NCI-H1417 treated with DMSO at 0.1 percent for 48 hours (cell line): ENCODE measurements at places on chromosomes 4 and X.

DNA sequence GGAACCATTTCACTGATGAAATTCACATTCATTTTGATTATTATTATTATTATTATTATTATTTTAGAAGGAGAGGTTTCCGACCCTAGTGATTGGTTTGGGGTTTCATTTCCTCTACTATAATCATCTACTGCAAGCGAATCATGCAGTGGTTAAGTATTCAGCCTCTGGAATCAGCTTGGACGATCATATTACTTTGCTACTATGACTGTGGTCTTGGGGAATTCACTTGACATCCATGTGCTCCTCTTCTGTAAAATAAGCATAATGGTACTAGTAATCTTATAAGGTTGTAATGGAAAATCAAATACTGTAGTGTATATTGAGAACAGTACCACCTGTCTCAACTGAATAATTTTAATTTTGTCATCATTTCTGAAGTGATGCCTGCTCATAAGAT is 132.1 kb upstream of the SLC4A4 start:
- DNase-seq, result no peak

DNA sequence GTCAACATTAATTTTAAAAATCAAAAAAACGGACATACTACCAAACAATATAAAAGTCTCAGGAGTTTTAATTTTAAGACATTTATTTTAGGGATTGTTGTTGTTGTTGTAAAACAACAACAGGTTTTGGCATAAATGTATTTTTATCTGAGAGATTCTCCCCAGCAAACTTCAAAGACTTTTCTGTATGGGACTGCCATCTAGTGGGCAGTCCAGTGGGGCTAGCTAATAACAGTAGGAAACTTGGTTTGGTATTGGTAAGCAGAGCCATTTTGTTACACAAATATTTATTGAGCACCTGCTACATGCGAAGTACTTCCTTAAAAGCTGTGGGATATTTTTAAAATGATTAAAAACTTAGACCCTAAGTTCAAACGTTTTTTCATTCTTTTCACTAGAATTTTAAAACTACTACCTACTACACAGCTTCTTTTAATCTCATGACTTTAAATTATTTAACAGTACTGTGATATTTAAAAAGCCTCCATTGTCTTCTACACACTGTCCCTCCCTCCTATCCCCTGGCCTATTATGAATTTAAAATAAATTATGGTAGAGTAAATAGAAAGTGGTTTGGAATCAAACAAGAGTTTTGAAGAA is 1028.4 kb upstream of the INTU start:
- no peak for DNase-seq

DNA sequence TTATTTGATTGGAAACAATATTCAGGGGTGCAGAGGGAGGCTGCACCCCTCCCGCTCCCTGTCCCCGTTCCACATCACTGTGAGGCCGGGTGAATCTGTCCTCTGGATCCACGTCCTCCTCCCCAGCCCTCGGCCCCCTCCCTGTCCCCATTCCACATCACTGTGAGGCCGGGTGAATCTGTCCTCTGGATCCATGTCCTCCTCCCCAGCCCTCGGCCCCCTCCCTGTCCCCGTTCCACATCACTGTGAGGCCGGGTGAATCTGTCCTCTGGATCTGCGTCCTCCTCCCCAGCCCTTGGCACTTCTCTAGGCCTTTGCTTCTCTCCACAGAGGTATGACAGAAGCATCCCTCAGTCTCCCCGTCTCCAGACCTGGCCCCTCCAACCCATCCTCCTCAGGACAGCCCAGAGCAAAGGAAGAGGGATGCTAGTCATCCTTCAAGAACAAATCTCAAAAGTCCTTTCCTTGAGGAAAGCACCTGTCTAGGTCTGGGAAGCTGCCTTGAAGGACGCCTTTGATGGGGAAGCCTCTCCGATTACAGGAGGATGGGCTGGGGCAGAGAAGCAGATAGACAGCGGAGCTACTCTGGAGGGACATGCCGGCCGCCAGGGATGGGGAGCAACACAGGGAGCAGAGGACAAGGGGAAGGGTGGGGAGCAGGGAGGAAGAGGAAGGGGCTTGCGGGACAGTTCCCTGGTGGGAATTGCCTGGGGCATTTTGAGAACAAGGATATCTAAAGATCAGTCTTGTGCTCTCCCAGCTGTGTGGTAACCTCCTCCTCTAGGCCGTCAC is 10.8 kb upstream of the AFAP1 start:
- DNase-seq, result no peak

DNA sequence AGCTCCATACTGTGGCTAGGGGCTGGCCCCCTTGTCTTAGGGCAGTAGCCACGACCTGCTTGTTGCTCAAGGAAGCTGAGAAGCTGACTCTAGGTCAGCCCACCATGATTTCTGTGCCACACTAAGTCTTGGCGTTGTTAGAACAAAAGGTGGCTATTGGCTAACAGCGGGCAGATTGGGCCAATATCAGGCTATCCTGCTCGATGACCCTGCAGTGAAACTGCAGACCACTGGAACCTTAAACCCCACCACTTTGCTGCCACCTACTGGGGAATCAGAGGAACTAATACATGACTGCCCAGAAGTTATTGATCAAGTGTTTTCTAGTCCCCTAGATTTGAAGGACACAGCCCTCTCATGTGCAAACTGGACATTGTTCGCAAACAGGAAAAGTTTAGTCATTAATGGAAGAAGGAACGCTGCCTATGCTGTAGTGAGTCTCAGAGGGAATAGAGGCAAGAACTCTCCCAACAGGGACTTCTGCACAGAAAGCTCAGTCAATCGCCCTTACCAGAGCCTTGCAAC is 17.0 kb upstream of the PAPSS1 start:
- DNase-seq, result no peak

GRCh38 chr4:65538571-65538970 is 131.7 kb downstream of the EPHA5 start:
- DNase-seq, result no peak

GRCh38 chr4:81412946-81413495 is 58.7 kb downstream of the RASGEF1B start:
- no peak for DNase-seq

DNA sequence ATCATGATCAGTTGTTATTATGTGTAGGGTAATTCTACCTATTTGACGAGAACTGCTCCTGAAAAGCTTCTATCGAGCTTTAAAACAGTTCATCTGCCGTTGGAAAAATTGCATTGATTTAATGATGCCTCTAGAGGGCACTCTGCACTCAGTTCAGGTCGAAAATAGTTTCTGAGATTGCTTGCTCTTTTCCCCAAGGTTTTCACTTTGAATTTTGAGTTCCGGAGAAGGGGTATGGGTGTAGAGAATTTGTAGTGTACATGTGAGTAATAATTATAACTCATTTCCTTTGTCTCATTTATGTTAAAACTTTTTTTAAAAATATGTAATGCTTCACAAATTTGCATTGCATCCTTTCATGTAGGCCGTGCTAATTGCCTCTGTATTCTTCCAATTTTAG is 28.4 kb upstream of the TNIP3 start:
- DNase-seq, result no peak

GRCh38 chr4:113694008-113694407 is 67.5 kb downstream of the CAMK2D start:
- DNase-seq, result no peak

DNA sequence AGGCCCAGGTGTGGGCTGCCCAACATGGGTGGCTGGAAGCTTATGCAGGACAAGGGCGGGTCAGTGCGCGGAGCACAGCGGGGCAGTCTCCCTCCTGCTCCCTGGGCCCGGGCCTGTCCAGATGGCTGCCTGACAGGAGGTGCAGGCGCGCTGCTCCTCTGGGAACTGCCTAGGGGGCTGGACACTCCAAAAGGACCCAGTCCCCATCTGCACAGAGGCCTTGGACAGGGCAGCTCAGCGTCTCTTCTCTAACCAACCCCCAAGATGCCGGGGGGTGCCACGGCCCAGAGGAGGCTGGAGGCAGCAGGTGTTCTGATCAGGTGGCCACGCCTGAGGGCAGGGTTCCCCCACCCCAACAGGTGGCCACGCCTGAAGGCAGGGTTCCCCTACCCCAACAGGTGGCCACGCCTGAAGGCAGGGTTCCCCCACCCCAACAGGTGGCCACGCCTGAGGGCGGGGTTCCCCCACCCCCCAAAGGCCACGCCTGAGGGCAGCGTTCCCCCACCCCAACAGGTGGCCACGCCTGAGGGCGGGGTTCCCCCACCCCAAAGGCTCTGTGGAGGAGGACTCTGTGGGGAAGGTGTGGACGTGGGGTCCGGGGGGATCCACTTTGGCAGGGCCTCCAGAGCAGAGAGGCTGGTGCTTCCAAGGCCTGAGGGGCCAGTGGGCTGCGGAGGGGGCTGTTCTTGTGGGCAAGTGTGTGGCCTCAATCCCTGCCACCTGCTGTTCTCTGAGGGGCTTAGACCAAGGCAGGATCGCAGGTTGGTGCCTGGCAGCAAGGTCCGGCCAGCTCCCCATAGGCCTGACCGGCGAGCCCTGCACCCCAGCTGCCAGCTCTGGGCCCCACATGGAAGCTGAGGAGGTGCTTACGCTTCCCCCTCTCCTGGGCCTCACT is 36.1 kb downstream of the CPLX1 start:
- no peak for DNase-seq

- DNase-seq, result no peak
These were observed 96.1 kb downstream of the REELD1 start for GRCh38 chr4:146310319-146311021.

- DNase-seq, result no peak
These were observed 526.3 kb downstream of the SPRY1 start for GRCh38 chr4:123922847-123923246.

DNA sequence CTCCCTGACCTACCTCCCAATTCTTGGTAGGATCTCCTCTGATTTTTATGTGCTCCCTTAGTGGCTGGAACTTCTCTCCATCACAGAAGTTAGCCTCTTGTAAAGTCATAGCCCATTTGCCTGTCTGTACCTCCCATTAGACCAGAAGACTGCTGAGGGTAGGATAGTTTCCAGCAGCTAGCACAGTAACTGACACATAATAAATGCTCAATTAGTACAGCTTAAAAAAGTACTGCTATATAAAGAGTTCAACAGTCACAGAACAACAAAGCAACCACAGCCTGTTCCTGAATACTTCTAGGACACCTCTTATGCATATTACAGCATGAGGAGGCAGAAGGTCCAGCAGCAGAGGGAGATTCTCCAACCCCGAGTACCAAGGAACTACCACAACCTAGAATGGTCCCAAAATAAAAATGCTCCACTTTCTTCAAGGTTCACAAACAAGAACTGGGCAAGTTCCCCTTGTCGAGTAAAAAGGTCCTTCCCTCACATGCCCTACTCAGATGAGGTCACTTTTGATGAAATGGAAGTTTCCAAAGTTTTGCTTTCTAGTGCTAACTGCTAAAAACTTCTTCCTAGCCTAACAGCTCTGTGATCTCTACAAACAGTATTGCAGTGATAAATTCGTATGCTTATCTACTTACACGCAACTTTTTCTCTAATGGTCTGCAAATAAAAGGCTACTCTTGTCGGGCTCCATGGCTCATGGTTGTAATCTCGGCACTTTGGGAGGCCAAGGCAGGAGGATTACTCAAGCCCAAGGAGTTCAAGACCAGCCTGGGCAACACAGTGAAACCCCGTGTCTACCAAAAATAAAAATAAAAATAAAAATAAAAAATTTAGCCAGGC is 12.8 kb downstream of the MECP2 start:
- DNase-seq, result no peak

GRCh38 chrX:33855251-33855650 is 276.9 kb downstream of the FAM47A start:
- DNase-seq, result no peak

GRCh38 chr4:178185517-178185916 is 743.3 kb upstream of the AGA start:
- DNase-seq, result no peak

DNA sequence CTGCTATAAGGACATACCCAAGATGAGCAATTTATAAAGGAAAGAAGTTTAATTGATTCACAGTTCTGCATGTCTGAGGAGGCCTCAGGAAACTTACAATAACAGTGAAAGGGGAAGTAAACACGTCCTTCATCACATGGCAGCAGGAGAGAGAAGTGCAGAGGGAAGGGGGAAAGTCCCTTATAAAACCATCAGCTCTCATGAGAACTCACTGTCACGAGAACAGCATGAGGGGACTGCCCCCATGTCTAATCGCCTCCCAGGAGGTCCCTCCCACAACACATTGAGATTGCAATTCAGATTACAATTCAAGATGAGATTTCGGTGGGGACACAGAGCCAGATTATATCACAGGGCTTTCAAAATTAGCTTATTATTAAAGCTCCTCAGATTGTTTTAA is 209.5 kb upstream of the PPP3CA start:
- DNase-seq, result no peak
